ENCODE measurements at places on chromosomes 7 and 10. TPM values are rescaled to one million over a fixed set of nuclear protein-coding genes. Genes with fewer than 3 reads are reported as not detected.

GRCh38 chr7:111499027-111499426 is 63.3 kb downstream of the IMMP2L start:
- DNase-seq, result no peak

GRCh38 chr10:84696610-84697009 is 368.2 kb downstream of the CCSER2 start:
- no peak for DNase-seq

DNA sequence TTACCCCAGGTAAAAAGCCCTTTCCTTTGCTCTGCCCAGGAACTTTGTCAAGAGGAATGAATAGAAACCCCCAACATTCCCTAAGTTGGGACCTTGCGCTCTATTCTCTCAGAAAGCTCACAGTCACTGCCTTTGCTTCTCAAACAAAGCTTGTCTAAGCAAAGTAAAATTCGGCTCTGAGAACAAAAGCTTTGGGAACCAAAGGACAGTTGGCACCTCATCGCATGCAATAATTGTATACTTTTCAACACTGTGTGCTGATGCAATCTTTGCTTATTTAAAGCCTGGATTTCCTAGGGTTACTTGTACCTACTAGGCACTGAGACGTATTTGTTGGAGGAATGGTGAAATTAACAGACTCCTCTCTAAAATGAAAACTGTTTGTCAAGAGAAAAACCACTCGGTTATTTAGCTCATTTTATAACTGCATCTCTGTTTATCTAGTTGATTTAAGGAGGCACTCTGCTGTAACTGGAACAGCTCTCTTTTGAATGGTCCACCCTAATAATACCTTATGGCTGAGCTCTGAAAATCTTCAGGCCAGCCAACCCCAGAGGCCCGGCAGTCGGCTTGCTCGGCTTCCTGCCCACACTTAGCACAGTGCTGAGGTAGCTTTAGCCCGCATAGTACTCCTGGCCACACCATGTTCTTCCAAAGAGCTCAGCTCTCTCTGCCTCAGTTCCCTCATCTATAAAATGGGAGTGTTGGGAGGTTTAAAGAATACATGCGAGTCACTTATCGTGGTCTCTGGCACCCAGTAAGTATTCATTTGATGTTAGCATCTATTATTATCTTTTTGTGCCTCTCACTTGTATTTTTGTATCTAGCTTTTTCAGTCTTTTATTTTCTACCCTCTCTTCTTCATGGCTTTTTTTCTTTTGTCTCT is 80.2 kb upstream of the PRR15 start:
- no peak for DNase-seq

- no peak for DNase-seq
These were observed 186.6 kb downstream of the DPY19L1 start for GRCh38 chr7:34850681-34851080.

DNA sequence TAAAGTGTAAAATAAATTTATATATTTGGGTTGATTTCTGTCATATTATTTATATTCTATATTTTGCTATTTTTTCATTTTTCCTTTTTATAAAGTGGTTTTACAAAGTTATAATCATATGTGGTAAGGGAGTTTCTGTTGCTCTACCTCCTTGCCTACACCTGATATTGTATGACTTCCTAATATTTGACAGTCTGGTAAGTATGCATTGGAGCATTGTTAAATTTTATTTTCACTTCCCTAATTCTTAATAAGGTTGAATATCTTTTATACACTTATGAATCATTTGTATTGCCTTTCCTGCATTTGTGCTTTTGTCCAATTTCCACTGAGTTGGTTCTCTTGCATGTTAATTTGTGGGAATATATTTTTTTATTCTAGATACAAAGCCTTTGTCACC is 492.4 kb downstream of the GRID1 start:
- DNase-seq, result no peak

GRCh38 chr7:5711409-5711808 is 70.1 kb downstream of the RNF216 start:
- no peak for DNase-seq

- DNase-seq, result no peak
These were observed 180.8 kb downstream of the MDFIC start for GRCh38 chr7:115102738-115103137.

GRCh38 chr7:82605247-82605864 is 161.8 kb upstream of the CACNA2D1 start:
- no peak for DNase-seq

DNA sequence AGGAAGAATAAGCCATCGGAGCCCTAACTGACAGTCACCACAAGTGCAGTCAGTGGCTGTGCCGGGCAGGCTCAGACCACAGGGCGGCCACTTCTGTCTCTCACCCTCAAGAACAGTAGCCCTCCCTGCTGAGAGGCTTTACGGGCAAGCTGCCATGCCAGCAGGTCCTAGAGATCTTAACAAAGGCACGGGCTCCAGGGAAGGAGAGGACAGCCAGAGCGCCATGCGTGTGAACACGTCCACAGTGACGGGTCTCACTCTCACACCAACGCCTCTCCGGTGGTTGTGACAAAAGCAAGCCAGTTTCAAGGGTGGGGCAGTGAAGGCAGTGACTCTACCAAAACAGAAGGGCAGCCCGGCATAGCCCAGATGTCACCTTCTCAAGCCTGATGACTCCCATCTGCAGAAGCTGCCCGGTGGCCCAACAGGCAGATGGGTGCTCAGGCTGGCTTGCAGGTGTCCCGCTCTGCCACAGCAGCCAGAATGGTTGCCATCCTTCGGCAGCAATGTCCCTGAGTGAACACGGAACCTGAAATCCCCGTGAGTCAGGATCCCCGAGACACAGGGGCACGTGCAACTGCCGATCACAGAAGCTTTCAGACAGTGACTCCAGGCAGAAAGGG is 102.0 kb downstream of the FAM53B start:
- DNase-seq, result no peak

DNA sequence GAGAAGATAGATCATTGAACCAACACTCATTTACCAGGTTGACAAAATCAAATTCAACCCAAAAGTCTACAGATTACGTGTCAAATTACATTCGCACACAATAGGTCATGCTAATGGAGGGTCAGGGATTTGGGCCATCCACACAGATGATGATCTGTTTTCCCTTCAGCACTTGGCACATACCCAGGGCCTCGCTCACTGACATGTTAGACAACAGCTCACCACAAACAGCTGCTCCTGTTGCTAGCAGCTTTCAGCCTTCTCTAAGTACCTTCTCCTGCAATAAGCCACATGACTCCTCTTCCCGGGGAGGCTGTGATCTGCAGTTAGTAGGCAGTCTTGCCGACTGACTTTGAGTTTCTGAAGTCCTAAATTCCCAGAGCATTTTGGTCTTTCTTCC is 18.4 kb downstream of the NKX2-3 start:
- DNase-seq, result no peak

GRCh38 chr10:53955091-53955490 is 845.9 kb downstream of the PCDH15 start:
- DNase-seq, result no peak

DNA sequence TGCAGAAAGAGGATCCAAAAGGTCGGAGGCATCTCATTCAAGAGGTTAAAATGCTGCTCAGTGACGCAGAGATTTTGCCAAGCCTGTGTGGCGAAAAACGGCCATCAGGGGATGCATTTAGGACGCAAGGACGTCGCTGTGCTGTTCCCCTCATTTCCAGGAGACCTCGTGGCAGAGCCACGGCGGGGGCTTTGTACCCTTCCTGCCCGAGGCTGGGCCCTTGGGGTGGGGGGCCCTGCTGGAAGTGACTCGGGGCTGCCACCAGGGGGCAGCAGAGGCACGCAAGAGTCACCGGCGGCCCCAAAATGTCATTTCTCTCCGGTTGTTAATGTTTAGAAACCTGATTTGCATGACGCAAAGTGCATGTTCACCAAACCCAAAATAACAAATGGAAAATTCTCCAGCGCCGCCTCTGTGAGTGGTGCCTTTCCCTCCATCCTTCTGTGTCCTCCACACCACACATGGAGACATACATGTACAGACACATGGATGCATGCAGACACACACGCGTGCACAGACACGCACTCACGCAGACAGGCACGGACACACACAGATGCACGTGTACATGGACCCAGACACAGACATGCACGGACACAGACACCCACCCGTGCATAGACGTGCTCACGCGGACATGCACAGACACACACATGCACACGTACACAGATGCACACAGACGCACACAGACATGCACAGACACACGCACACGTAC is 51.0 kb upstream of the NKX6-2 start:
- no peak for DNase-seq

DNA sequence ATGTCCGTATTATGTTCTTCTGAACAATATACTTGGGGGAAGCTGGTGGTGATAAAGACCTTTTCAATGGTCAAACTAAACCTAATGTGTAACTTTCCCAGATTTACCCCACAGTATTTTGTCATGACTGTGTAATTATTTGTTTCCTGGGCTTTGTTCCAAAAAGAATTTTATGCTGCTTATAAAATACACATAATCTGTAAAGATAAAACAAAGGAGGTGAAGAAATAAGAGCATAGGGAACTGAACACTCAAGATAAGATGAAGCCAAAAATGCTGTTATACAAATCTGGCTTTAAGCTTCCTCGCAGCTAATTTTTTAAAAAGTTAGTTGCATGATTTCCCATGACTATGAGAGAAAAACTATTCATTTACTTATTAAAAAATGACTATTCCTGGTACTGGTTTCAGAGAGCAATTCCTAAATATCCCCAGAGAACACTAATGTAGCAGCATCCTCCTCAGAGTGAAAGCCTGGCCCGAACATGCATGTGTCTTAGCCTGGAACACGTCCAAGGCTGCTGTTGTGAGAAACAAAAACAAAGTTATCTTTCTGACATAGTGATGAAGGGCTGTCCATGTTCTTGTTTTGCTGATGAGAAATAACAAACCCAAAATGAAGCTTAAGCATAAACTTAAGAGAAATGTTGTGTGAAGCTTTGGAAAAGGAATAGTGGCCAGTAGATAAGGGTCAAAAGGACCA is 33.9 kb downstream of the MALSU1 start:
- DNase-seq, result no peak

DNA sequence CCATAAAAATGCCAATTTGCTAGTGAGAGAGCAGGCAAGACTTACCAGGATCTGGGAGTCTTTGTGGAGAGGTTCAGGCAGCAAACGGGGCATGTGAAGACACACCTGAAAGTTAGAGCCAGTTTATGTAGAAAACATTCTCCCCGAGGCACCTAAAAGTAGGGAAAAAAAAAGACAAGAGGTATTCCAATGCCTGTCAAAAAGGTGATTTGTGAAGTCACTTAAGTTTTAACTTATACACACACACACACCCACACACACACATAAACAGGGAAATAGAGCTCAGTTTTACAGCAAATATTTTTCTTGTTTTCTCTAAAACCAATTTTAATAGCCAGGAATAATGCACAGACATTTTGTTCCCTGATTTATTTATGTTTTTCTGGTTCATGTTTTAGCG is at the start of gene LAMB4:
Gene LAMB4 (minus strand): TSS at position 101 of the 400 bp plus-strand sequence. CDS start 7,197 bp downstream, outside the sequence.
- DNase-seq, result no peak

- no peak for DNase-seq
These were observed 26.6 kb downstream of the GPER1 start for GRCh38 chr7:1114505-1114904.

DNA sequence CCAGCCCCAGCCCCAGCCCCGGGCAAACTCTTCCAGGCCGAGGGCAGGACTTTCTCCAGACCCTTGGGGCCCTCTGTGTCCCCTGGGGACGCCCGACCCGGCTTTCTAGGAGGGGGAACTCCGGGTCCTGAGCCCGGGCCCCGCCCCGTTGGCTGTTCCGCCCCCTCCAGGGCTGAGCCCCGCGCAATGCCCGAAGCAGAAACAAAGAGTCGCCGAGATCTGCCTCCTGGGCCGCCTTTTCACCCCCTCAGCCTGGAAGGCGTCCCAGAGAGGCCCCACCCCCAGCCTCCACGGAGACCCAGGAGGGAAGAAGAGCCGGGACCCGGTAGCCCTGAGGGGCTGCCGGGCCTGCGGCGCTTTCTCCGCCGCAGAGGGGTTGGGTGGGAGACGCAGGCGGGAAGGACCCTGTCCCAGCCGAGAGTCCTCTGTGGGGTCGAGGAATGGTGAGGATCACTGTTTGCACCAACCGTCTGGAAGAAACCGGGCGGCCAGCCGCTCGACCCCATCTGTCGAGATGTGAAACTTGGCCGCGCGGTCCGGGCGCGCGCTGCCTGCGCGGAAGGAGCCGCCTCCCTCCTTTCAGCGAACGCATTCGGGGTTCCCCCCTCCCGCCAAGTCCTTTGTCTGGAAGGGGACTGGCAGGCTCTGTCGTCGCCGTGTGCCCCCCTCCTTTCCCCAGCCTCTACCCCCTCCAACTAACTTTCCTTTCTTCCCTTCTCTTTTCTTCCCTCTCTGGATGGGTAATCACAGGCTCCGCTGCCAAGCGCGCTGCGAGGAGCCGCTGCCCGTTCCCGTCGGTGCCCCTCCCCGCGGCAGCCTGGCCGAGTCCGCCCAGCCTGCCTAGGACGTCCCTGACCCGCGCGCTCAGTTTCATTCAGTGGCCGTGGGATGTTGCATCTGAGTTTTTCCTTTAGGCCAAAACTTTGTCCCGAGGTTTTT is 10.2 kb downstream of the EN2 start:
- no peak for DNase-seq

DNA sequence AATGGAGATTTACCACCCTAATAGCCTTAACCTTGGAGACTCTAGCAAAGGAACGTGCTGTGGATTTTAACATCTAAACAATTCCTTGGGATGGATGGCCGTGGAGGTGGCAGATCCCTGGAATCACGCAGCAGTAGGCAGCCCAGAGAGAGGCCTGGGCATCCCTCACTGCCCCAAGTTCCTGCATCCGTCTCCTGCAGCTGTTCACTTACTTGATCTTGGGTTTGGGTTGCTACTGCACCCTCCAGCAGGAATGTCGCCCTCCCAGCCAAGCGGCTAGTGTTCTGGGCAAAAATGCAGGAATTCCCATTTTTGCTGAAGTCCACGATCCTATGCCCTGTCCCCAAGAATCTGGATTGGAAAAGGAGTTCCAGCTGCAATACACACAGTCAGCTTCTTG is 166.7 kb upstream of the SH2B2 start:
- DNase-seq, result no peak

- DNase-seq, result no peak
These were observed 7.6 kb upstream of the LARP4B start for GRCh38 chr10:938941-939678.

ENKUR gene
- 0.13 TPM for total RNA-seq

ASIC3 gene
- 0.07 TPM for total RNA-seq

CAMK1D gene
- 3.1 TPM for total RNA-seq

OPN1SW gene
- total RNA-seq, result not detected

CISD1 gene
- total RNA-seq, result 50.8 TPM

CACNB2 gene
- not detected for total RNA-seq

MYH16 gene
- total RNA-seq, result 0.53 TPM

WNT8B gene
- total RNA-seq, result not detected

TPK1 gene
- 22.9 TPM for total RNA-seq

TMEM270 gene
- not detected for total RNA-seq
